ENCODE measurements at places on chromosomes 13 and 19. TPM values are rescaled to one million over a fixed set of nuclear protein-coding genes. Genes with fewer than 3 reads are reported as not detected.

DNA sequence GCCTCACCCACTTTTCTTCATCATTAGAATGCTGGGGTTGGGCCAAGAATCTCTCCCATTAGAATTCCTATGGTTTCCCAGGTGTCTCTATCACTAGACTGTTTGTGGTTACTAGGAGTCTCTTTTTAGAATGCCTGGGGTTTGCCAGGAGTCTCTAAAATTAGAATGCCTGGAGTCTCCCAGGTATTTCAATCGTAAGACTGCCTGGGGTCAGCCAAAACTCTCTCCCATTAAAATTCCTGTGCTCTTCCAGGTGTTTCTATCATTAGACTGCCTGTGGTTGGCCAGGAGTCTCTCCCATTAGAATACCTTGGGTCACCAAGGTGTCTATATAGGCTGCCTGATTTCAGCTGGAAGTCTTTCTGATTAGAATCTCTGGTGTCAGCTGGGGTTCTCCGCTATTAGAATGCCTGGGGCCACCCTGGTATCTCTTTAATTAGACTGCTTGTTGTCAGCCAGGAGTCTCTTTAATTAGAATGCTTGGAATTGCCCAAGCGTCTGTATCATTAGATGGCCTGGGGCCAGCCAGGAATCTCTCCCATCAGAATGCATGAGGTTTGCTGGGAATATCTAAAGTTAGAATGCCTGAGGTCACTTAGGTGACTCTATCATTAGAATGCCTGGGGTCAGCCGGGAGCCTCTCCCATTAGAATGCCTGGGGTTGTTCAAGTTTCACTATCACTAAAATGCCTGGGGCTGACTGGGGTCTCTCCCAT lies 1479.2 kb downstream of the UQCRFS1 start:
- no peak for DNase-seq

- DNase-seq, result no peak
These were observed 263.7 kb downstream of the TEX29 start for GRCh38 chr13:111584101-111584672.

DNA sequence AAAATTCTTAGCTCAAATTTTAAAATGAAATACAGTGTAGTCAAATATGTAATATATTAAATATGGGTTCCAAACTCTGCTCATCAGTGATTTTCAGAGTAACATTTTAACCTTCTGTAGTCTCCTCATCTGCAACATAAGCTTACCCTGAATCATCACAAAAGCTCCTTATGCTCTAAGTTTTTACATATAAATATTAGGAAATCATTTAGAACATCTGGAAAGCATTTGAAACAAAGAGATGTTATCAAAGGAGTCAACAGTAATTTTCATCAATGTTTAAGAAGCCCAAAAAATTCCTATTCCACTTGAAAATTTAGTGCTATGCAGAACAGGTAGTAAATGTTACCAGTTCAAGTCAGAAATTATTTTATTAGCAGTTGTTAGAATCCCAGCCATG lies 224.7 kb downstream of the DCT start:
- no peak for DNase-seq

DNA sequence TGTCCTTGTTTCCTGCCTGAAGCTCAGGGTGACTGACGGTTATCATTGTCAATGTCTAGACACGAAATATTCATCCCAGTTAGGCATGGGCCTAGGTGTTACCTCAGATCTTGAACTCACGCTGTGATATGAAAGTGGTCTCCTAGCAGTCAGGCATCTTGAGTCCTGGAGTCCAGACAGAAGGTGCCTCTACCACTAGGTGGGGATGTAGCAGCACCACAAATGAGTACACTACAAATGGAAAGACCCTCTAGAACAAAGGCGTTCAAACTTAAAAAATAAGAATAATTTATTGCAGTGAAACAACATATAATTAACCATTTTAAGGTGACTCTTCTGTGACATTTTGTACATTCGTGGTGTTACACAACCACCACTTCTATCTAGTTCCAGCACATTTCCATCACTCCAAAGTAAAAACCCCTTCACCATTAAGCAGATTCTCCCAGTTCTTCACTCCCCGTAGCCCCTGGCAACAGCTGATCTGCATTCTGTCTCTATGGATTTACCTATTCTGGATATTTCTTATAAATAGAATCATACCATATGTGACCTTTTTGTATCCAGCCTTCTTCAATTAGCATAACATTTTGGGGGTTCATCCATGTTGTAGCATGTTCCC lies 11.9 kb upstream of the FRY start:
- DNase-seq, result no peak

- no peak for DNase-seq
These were observed 6.6 kb downstream of the ANKRD10 start for GRCh38 chr13:110907951-110908898.

DNA sequence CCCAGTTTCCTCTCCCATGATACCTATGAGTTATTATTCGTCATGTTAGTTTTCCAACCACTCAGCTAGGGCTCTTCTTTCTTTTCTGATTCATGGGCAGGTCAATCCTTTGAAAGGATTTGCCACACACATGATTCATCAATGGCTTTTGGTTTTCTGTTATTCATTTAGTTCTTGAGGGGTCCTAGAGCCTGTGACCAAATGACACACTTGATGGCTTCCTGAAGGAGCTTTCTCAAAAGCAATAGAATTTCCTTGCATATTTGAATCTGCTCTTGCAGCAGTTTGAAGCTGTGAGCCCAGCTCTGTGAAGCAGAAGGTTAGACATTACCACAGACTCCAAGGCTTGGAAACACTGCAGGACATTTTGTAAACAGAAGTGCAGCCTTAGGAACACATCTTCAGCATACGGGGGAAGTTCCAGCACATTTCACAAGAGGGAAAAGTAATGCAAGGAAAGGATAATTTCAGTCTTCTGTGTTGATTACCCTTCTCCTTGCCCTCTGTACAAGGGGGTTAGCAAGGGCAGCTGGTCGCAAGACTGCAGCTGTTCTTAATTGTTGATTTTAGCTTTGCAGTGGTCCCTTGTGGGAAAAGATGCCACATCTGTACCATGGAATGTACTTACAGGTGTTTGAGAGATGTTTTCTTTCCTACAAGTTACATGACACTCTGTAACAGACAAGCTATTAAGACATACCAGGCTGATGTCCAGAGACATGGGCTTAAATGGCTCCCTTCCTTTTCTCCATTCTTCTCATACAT lies 338.6 kb downstream of the KCNRG start:
- no peak for DNase-seq

DNA sequence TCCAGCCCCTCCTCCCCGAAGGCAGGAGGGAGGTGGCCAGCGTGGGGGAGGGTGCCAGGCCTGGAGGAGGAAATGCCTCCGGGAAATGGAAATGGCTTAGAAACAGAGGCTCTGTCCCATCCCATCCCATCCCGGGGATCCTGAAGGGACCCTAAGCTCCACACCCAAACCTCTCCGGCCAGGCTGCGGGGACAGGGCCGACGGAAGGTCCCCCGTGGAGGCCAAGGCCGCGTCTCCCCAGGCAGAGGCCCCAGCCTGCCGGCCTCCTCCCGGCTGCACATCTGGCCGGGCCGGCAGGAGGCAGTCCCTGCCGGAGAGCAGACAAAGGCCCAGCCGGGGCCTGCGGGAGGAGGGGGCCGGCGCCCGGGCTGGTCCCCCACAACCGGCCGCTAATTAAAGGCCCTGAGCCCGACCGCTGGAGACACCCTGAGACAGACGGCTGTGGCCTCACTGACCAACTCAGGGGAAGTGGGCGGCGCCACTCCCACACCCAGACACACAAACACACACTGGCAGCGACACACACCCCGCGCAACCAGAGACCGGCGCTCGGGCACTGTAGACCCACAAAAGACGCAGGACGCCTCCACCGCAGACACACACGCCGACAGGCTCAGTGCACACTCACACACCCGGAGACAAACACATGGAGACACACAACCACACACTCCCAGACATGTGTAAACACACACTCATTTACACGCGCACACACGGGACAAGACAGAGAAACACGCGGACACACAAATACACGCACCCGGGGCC lies 1.1 kb downstream of the ADAMTS10 start:
- no peak for DNase-seq

DNA sequence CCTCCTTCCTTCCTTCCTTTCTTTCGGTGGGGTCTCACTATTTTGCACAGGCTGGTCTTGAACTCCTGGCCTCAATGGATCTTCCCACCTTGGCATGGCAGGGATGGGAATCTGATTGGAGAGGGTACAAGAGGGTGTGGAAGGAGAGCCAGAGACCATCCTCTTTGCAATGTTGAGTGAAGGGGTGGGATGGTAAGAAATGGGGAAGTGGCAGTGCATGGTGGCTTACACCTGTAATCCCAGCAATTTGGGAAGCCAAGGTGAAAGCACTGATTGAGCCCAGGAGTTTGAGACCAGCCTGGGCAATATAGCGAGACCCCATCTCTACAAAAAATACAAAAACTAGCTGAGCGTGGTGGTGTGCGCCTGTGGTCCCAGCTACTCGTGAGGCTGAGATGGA lies 5.5 kb downstream of the BLOC1S3 start:
- DNase-seq, result no peak

GRCh38 chr19:43966079-43966694 lies 15.2 kb downstream of the ZNF221 start:
- DNase-seq, result no peak

DNA sequence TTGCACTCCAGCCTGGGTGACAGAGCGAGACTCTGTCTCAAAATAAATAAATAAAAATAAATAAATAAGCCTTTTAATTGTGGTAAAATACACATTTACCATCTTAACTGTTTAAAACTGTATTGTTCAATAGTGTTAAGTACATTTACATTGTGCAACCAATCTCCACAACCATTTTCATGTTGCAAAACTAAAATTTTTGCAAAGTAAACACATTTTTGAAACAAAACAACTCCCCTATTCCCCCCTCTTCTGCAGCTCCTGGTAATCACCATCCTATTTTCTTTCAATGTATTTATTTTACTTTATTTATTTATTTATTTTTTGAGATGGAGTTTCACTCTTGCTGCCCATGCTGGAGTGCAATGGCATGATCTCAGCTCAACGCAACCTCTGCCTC lies 5.8 kb upstream of the B9D2 start:
- no peak for DNase-seq

DNA sequence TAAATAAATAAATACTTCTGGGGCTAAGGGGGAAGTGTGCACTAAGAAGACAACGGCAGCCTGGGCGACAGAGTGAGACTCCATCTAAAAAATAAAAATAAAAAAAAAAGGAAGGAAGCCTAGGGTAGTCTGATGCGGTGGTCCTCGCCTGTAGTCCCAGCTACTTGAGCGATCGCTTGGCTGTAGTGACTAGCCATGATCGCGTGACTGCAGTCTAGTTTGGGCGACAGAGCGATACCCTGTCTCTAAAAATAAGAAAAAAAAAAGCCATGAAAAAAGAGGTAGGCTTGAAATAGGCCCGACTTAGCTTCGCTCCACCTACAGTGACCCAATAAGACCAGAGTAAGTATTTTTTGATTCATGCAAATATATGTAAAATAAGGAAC lies 661 bp upstream of the BABAM1 start:
- no peak for DNase-seq

GRCh38 chr19:12669270-12670158 lies 2.9 kb downstream of the WDR83 start:
- peak; percentile 79 for DNase-seq

GRCh38 chr13:77918391-77919245 lies at the start of gene EDNRB:
TSS of gene EDNRB (minus strand) at chr13:77918831. CDS start at chr13:77918573, 258 bp downstream.
- DNase-seq, result no peak

DNA sequence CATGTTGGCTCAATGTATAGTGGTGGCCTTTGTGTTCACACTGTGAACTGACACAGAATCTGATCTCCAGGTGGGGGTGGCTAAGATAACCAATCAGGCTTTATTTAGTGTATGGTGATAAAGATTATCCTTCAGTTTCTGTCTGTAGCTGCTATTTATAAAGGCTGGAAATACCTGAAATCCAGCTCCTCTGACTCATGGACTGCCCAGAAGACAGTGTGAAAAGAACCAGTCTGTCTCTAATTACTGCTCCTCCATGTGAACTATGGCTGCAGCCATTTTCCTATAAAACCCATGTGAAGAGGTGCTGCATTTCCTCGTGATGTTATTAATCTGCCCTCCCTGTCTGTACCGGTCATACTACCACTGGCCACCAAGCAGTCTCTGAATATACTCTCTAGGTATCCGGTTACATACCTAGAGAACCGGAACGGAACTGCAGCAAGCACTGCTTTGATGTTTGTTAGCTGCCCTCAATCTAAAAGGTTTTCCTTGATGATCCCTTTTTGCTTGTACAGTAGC lies 238.0 kb downstream of the LHFPL6 start:
- DNase-seq, result no peak

ZNF699 gene
- total RNA-seq, result 10.1 TPM

KIR2DL3 gene
- not detected for total RNA-seq

RFPL4A gene
- not detected for total RNA-seq

HAUS5 gene
- 13.0 TPM for total RNA-seq

ZNF865 gene
- 3.2 TPM for total RNA-seq

CD79A gene
- total RNA-seq, result 0.80 TPM
